ENCODE measurements at places on chromosomes 2 and 18. TPM values are rescaled to one million over a fixed set of nuclear protein-coding genes. Genes with fewer than 3 reads are reported as not detected.

The OR6B3 gene
- polyA plus RNA-seq, result not detected

The ALPG gene
- polyA plus RNA-seq, result not detected

The SLC11A1 gene
- polyA plus RNA-seq, result 0.84 TPM

The HOXD12 gene
- 0.27 TPM for polyA plus RNA-seq

The ZNF516 gene
- 50.7 TPM for polyA plus RNA-seq

The COLEC11 gene
- 2.3 TPM for polyA plus RNA-seq

The TYMS gene
- 130 TPM for polyA plus RNA-seq

The SULT1C4 gene
- polyA plus RNA-seq, result 36.0 TPM

The TUBA3D gene
- 0.21 TPM for polyA plus RNA-seq

The KIF1A gene
- polyA plus RNA-seq, result 15.8 TPM

The ARHGAP25 gene
- 7.7 TPM for polyA plus RNA-seq

The ICOS gene
- not detected for polyA plus RNA-seq

The EPB41L3 gene
- 65.7 TPM for polyA plus RNA-seq

The ASIC4 gene
- polyA plus RNA-seq, result 0.10 TPM

The MC4R gene
- 0.16 TPM for polyA plus RNA-seq

The NGEF gene
- 3.5 TPM for polyA plus RNA-seq

The SGPP2 gene
- 17.4 TPM for polyA plus RNA-seq

The NEURL3 gene
- polyA plus RNA-seq, result 7.1 TPM

The SCN3A gene
- 0.64 TPM for polyA plus RNA-seq

The CRYGC gene
- polyA plus RNA-seq, result not detected

The TEKT4 gene
- polyA plus RNA-seq, result 0.20 TPM

The TUBB8B gene
- 1.4 TPM for polyA plus RNA-seq

The CD8B2 gene
- polyA plus RNA-seq, result 0.24 TPM

The RAD51AP2 gene
- polyA plus RNA-seq, result 0.32 TPM

The BOLL gene
- not detected for polyA plus RNA-seq

The CCDC178 gene
- polyA plus RNA-seq, result 1.4 TPM

The ATP8B1 gene
- polyA plus RNA-seq, result 24.1 TPM

The GAL3ST2 gene
- 0.83 TPM for polyA plus RNA-seq

The GPR45 gene
- polyA plus RNA-seq, result 0.12 TPM

The ABCG8 gene
- 1.1 TPM for polyA plus RNA-seq

The ATP6V1C2 gene
- 8.6 TPM for polyA plus RNA-seq

The LRRC30 gene
- 0.34 TPM for polyA plus RNA-seq

The SLC14A1 gene
- 3.4 TPM for polyA plus RNA-seq

Measured in left renal cortex interstitium (tissue), 4 donors.